ENCODE measurements at places on chromosomes 1 and 21.

GRCh38 chr1:203325418-203326091 is 20.2 kb downstream of the BTG2 start:
- peak overlapping the region; percentile 61 for H3K4me3 ChIP-seq
- H3K27ac ChIP-seq: peak overlapping the region; percentile 96
- peaks cover 31% of the 10 kb centered on the region for H3K27me3 ChIP-seq
- H3K36me3 ChIP-seq: no peaks in the 10 kb centered on the region
- H3K4me1 ChIP-seq: peaks cover 82% of the 10 kb centered on the region

GRCh38 chr1:116911188-116911553 is 1.5 kb downstream of the PTGFRN start:
- no peak overlapping the region for H3K4me3 ChIP-seq
- no peak for DNase-seq
- no peaks in the 10 kb centered on the region for H3K36me3 ChIP-seq
- no peak overlapping the region for H3K27ac ChIP-seq
- peaks cover 6% of the 10 kb centered on the region for H3K4me1 ChIP-seq
- H3K27me3 ChIP-seq: peaks cover 13% of the 10 kb centered on the region

DNA sequence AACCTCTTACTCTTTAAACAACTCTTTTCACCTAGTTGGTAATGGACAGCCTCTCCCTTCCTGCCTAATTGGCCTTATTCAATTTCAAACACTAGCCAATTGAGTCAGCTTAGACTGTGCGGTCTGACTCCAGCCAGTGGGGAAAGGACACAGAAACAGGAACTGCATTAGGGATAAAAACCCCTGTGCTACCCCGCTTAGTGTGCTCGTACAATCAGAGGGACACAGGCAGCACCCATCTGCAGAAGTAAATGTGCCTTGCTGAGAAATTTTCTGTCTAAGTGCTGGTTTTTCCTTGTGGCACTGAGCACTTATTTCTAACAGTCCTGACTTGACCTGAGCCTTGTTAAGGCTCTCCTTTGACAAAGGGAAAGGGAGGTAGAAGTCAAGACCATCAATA is 6.0 kb upstream of the CD2 start:
- no peak overlapping the region for H3K27ac ChIP-seq
- no peaks in the 10 kb centered on the region for H3K27me3 ChIP-seq
- no peak overlapping the region for H3K4me3 ChIP-seq

GRCh38 chr21:32064281-32064910 is 191.6 kb downstream of the HUNK start:
- H3K36me3 ChIP-seq: no peaks in the 10 kb centered on the region
- DNase-seq: no peak
- no peak overlapping the region for H3K27ac ChIP-seq
- no peak overlapping the region for H3K4me3 ChIP-seq
- H3K4me1 ChIP-seq: no peaks in the 10 kb centered on the region
- no peaks in the 10 kb centered on the region for H3K27me3 ChIP-seq

DNA sequence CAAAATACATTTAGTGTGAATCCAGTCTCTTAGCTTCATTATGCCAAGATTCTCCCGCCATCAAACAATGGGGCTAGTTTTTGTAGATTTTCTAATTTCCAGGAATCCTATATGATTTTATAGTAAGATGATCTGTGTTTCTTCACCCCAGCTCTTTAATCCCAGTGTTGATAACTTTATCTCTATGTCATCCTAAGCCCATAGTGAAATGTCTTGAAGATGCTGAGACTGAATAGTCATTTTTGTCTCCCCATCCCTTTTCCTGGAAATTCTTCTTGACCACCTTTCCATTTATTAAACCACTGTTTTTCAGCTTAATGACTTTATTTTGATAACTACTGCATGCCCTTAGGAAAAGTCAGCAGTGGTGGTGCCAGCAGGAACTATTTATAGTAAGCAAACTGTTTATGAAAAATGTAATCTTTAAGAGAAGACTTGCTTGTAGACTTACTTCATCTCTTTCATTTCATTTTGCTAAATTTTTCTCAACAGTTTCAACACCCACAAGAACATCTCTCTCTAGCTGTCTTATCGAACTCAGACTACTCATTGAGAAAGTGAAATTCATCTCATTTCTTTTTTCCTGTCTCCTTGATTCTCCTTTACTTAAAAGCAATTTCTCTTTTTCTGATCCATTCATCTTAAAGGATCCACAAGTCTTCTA is 116.6 kb downstream of the NTMT2 start:
- no peaks in the 10 kb centered on the region for H3K4me1 ChIP-seq
- H3K27me3 ChIP-seq: no peaks in the 10 kb centered on the region
- no peak overlapping the region for H3K27ac ChIP-seq
- H3K4me3 ChIP-seq: no peak overlapping the region

- H3K27ac ChIP-seq: no peak overlapping the region
- H3K36me3 ChIP-seq: no peaks in the 10 kb centered on the region
- no peaks in the 10 kb centered on the region for H3K4me1 ChIP-seq
- no peak for DNase-seq
Observed at GRCh38 chr1:208158640-208159554, 85.3 kb downstream of the PLXNA2 start.

- no peaks in the 10 kb centered on the region for H3K4me1 ChIP-seq
- peaks cover 5% of the 10 kb centered on the region for H3K36me3 ChIP-seq
- H3K4me3 ChIP-seq: no peak overlapping the region
- no peak overlapping the region for H3K27ac ChIP-seq
- no peak for DNase-seq
Observed at GRCh38 chr1:237702161-237702560, 188.6 kb downstream of the ZP4 start.

DNA sequence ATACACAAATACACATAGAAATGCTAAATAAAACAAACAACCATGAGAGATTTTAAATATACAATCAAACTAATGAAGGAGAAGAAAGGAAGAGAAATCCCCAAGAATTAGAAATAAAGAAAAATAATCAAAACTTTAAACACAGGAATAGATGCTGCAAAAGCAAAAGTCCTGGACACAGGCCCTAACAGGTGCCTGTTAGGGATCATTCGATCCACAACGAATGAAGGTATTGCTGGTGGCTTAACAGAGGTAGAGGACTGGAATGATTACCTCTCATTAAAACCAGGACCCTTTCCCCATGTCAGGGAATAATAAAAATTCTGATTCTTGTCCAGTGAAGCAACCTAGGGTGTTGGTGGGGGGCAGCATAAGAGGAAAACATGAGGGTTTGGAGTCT is 56.8 kb downstream of the CDC42BPA start:
- H3K4me1 ChIP-seq: no peaks in the 10 kb centered on the region
- no peak for DNase-seq
- H3K27me3 ChIP-seq: no peaks in the 10 kb centered on the region

GRCh38 chr1:203629507-203630082 is 3.0 kb downstream of the ATP2B4 start:
- peak overlapping the region; percentile 95 for H3K27ac ChIP-seq
- peak; percentile 50 for DNase-seq
- H3K27me3 ChIP-seq: peaks cover 4% of the 10 kb centered on the region
- H3K4me3 ChIP-seq: peak overlapping the region; percentile 98
- H3K4me1 ChIP-seq: peaks cover 63% of the 10 kb centered on the region
- H3K36me3 ChIP-seq: peaks cover 5% of the 10 kb centered on the region

- H3K27me3 ChIP-seq: peaks cover 3% of the 10 kb centered on the region
- no peaks in the 10 kb centered on the region for H3K36me3 ChIP-seq
- no peak for DNase-seq
- no peaks in the 10 kb centered on the region for H3K4me1 ChIP-seq
- peak overlapping the region; percentile 61 for H3K27ac ChIP-seq
- H3K4me3 ChIP-seq: no peak overlapping the region
Observed at GRCh38 chr1:38064197-38064903, 17.8 kb upstream of the POU3F1 start.

DNA sequence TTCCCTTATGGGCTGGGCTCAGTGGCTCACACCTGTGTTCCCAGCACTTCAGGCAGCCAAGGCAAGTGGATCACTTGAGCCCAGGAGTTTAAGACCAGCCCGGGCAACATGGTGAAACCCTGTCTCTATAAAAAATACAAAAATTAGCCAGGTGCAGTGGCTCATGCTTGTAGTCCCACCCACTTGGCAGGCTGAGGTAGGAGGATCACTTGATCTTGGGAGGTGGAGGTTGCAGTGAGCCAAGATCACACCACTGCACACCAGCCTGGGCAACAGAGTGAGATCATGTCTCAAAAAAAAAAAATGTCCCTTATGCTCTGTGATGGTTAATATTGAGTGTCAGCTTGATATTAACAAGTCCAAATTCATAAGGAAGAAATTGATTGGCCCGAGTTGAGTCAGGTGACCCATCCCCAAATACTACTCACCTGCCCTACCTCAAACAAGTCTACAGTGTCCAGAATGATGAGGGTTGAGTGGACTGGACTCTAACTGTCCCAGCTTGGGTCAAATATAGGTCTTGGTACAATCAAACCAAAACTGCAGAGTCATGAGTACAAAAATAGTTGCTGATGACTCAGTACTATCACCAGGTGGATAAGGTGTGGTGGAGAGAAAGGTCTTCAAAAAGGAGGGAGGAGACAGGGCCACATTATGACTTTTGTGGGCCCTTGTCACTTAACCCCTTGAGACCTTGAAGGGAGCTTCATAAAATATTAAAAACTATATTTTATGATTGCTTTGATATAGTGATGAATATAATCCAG is 161.0 kb downstream of the ZNF326 start:
- H3K4me3 ChIP-seq: no peak overlapping the region
- peaks cover 3% of the 10 kb centered on the region for H3K27me3 ChIP-seq
- no peak for DNase-seq
- H3K36me3 ChIP-seq: no peaks in the 10 kb centered on the region
- no peaks in the 10 kb centered on the region for H3K4me1 ChIP-seq
- no peak overlapping the region for H3K27ac ChIP-seq

DNA sequence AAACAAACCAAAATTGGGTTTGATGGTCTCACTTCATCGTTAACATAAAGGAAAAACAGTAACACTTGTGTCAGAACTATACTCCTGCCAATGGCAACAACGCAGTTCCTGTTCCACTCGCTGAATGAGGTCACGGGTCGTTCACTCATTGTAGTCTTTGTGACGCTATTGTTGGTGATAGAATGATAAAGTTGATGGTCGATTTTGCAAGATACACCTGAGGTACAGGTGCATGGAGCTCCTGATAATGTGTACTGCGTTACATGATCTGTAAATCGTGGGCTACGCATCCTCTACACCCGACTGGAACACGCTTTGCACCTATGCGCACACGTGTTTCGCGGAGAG is 391 bp upstream of the CENPS start:
- H3K27me3 ChIP-seq: peaks cover 11% of the 10 kb centered on the region
- H3K27ac ChIP-seq: peak overlapping the region; percentile 78
- no peaks in the 10 kb centered on the region for H3K36me3 ChIP-seq
- H3K4me3 ChIP-seq: peak overlapping the region; percentile 87
- peaks cover 19% of the 10 kb centered on the region for H3K4me1 ChIP-seq
- DNase-seq: no peak

Measured in immature natural killer cell (primary cell).